ENCODE measurements at places on chromosomes 1 and 21.

DNA sequence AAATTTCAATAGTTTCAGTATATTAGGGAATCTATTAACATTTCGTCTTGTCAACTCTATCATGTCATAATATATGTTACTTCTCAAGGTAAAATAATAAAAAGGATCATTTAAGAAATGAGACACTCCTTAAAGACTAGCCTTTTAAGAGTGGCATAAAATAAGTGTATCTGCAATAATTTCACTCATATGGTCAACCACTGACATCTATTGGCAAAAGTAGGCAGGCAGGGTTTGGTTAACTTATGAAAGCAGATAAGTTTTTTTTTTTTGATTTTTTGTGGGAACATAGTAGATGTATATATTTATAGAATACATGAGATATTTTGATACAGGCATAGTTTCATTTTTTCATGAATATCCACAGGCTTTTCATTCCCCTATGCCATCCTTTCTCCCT is 5.5 kb upstream of the RGS21 start:
- no peak for DNase-seq

DNA sequence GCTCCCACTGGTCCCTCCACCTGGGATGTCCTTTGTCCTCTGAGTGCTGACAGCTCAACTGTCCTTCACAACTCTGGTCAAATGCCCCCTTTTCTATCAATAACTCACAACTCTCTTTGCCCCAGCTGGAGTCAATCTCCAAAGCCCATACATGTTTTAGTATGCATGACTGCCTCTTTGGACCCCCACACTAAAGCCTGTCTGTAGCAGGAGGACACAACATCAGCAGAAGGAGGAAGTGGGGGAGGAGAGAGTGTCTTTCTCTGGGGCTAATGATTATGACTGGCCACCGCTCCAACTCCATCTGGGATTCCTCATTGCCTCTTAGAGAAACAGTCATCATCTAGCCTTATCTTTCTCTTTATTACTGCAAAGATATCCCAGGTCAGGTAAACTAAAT is 186.6 kb upstream of the FGGY start:
- no peak for DNase-seq

- DNase-seq: peak; percentile 99
Observed at GRCh38 chr1:119647734-119648619, at the start of gene ZNF697. TSS of gene ZNF697 (minus strand) at chr1:119648266. CDS start at chr1:119626100, 22,166 bp downstream.

DNA sequence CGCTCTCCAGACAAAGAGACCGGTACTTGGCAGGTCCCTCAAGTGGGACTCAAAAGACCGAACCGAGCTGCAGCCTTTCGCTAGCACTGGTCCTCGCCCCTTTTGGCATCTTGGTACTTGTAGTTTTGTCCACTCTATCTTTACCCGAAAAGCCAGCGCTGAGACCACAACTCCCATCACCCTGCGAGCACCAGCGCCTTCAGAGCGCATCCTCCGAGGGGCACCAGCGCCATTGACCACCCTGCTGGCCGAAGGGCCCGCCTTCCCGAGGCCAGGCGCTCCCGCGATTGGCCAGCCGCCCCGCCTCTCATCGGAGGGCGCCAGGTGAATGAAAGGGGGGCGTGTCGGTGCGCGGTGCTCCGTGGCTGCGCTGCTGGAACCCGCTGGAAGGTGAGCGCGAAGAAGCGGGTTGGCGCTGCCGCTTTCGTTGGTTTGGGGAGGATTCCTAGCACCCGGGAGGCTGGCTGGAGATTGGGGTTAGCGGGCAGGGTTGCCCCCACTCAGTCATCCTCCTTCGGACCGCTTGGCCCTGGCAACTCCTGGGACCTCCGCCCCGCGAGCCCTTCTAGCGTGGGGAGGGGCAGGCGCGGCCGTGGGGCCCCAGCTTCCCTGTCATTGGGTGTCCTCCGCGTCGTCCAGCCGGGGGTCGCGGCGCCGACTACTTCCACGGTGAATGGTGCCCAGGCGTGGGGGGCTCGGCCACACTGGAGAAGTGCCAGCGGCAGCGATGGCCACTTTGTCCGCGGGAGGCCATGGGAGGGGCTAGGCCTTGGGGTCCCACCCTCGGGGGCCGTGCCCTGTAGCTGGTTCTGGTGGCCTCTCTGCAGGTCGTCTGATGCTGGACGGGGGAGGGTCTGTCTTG is at the start of gene ZBTB8B:
TSS of gene ZBTB8B (plus strand) at position 357 of the 862 bp plus-strand sequence. CDS start 5,553 bp downstream, outside the sequence.
- DNase-seq: peak; percentile 91

DNA sequence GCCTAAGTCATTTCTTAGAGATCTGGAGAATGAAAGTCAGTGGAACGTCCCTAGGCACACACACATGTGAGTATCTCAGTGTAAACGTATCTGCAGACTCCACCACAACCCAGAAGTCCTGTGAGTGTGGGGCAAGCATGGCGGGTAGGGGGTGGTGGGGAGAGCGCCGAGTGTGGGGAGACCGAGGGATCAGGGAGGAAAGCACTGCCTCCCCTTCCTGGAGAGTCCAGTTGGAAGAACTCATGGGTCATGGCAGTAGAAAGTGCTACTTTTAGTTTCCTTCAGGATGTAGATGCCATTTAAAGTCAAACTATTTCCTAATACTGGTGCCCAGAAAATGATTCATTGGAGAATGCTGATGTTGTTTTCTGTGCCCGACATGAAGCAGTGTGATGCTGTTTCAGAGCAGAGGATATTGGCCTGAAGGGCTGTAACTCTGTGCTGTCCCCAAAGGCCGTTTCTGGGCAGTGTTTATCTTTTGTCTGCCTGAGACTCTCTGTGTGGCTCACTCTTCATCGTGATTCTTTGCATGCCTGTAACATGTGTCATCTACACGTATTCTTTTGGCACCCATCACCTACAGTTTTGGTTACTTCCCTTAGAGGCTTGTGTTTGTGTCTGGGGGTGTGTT is 45.7 kb upstream of the TSPAN2 start:
- DNase-seq: no peak

GRCh38 chr1:243558576-243558975 is 291.5 kb downstream of the AKT3 start:
- no peak for DNase-seq

- DNase-seq: no peak
Observed at GRCh38 chr1:20329793-20330542, 39.3 kb downstream of the VWA5B1 start.

DNA sequence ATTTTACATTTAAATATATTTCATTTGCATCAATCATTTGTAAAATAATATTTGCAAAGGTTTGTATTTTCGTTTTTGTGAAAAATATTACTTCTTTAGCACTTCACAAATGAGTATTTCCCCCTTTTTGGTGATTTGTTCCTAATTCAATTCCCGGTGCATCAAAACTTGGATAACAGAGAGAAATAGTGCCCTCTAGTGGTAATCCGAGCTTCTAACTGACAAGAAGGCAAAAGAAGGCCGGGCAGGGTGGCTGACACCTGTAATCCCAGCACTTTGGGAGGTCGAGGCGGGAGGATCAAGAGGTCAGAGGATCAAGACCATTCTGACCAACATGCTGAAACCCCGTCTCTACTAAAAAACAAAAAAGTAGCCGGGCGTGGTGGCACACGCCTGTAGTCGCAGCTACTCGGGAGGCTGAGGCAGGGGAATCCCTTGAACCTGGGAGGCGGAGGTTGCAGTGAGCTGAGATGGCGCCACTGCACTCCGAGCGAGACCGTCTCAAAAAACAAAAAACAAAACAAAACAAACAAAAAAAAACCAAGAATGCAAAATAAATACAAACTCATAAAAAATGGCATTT is 137.7 kb downstream of the COL11A1 start:
- DNase-seq: no peak

GRCh38 chr1:114524944-114525343 is 13.9 kb upstream of the TRIM33 start:
- no peak for DNase-seq

DNA sequence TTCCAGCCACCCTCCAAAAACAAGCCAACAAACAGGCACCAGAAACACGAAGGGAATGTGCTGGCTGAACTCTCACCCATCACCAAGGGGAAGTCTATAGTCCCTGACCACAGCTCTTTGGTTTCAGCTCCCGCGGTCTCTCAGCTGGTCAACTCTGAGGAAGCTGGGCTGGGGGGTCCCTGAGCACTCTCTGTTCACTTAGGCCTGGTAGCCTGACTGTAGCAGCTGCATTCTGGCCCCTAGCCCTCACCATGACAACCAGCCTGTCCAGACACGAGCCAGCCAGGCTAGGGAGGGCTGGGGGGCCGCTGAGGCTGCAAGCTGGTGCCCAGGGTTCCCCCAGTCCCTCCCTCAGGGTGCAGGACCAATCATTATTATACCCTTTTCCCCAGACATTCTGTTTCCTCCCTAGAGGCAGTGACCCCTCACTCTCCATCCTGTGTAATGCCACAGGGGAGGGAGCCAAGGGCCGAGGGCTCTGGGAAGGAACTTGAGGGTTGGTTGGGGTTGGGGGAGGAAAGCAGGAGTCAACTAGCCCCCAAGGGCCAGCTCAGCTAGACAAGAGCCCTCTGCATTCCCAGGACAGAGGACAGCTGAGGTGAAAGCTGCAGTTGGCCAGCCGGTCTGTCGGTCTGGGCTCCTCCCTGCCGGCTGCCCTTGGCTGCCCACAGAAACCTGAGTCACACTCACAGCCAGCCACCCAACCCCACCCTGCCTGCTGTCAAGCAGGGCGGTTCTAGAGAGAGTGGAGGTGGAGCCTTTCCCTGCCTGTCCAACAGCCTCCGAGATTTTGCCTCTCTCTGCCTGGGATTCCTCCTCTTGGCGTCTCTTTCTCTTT is 1.2 kb upstream of the TRAPPC3 start:
- DNase-seq: peak; percentile 53

DNA sequence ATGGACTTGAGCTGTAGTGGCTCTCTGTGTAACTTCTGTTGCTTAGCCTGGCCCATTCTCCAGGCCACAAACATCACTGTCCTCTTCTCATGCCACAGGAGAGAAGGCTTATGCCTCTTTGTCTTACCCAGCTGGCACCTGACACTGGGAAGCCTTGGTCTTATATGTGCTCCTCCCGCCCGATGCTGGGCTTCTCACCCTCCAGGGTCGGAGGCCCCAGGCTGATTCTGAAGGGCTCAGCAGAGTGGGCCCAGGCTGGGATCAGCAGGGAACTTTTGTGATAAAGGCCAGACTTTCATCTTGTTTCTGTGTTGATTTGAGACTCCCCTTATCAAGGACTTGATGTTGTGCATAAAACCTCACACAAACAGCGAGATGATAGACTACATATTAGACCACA is 29.8 kb downstream of the TRPM2 start:
- no peak for DNase-seq

- DNase-seq: no peak
Observed at GRCh38 chr1:98003442-98003841, 82.6 kb upstream of the DPYD start.

GRCh38 chr1:86207323-86207722 is 50.8 kb upstream of the COL24A1 start:
- DNase-seq: no peak

- DNase-seq: no peak
Observed at GRCh38 chr1:19665186-19665495, 466 bp downstream of the HTR6 start.

GRCh38 chr1:62912028-62912638 is 128.2 kb downstream of the ATG4C start:
- no peak for DNase-seq

DNA sequence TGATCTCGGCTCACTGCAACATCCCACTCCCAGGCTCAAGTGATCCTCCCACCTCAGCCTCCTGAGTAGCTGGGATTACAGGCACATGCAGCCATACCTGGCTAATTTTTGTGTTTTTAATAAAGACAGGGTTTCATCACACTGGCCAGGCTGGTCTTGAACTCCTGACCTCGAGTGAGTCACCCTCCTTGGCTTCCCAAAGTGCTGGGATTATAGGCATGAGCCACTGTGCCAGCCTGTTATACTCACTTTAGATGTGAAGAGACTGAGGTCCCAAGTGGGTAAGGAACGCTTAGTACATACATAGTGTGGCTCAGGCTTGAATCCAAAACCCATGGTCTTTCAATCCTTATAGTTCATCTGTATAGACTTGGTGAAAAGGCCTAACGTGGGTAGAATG is 63.7 kb upstream of the EPS8L3 start:
- no peak for DNase-seq

DNA sequence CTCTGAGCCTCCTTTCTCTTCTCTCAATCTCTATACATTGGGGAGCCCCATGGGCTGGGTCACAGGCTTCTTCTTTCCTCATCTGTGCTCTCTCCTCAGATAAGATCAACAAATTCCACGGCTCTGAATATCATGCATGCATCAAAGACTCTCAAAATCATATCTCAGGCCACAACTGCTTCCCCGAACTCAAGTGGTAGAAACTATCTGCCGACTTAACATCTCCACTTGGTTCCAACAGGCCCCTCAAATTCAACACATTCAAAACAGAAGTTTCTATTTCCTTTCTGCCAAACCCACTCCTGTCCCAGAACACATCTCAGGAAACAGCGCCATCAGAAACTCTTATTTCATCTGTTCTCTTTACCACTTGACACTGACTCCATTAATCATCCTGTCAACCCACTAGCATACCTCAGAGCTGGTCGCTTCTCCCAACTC is 16.7 kb downstream of the DDX59 start:
- no peak for DNase-seq

GRCh38 chr1:67013573-67013972 is 40.4 kb downstream of the SLC35D1 start:
- no peak for DNase-seq

- DNase-seq: no peak
Observed at GRCh38 chr1:207006914-207007313, 25.6 kb downstream of the C1orf116 start.

- no peak for DNase-seq
Observed at GRCh38 chr1:245983294-245983967, 523.6 kb downstream of the SMYD3 start.

- DNase-seq: no peak
Observed at GRCh38 chr1:219990782-219991510, 55.4 kb downstream of the EPRS1 start.

GRCh38 chr1:48596046-48596445 is 124.0 kb upstream of the SPATA6 start:
- DNase-seq: no peak

- DNase-seq: no peak
Observed at GRCh38 chr1:153070243-153070642, 1.2 kb downstream of the SPRR2B start.

- DNase-seq: no peak
Observed at GRCh38 chr1:15020943-15021745, 132.4 kb upstream of the TMEM51 start.

GRCh38 chr1:31904339-31905092 is 33.7 kb downstream of the PTP4A2 start:
- no peak for DNase-seq

- DNase-seq: no peak
Observed at GRCh38 chr1:42904434-42904833, 54.2 kb downstream of the SLC2A1 start.

- DNase-seq: no peak
Observed at GRCh38 chr21:41942457-41942856, 11.4 kb downstream of the C2CD2 start.

DNA sequence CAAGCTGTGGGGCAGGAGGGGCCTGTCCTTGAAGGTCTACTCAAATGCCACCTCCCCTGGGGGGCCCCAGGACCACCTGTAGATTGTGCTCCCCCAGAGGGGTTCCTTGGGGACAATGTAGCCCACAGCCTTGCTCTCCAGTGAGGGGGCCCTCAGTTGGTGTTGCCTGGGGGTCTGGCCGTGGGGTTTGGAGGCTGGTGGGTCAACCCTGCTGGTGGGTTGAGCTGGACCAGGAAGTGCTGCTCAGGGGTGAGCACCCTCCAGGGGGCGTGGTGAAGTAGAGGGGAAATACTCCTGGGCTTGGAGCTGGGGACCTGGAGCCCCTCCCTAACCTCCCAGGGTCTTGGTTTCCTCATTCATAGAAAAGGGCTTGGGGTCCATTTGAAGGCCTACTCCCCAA is 143.6 kb upstream of the WNT4 start:
- no peak for DNase-seq

- no peak for DNase-seq
Observed at GRCh38 chr1:223456747-223457146, 63.5 kb downstream of the CCDC185 start.

All from anterior cingulate cortex (tissue), 58 donors.